ENCODE measurements at places on chromosomes 4 and X.

- DNase-seq, result no peak
These were observed at the start of gene CCNQ for GRCh38 chrX:153598541-153599191. CCNQ (minus strand) TSS chrX:153599139; CDS start chrX:153599073, 66 bp downstream.

DNA sequence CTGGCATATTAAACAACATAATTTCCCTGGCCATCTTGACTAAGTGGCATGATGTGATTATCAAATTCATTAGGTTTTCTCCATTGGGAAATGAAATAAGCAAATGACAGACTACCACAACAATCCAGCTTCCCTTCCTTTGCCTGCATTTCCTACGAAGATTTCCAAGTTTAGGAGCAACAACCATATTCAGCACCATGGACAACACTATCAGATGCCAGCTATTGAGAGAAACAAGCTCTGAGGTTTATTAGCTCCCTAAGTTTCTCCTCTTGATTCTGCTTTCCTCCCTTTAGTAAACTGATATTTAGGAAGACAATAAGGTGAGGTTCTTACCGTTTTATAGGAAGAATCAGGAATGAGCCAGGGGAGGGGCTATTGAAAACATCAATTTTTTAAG lies 36.2 kb downstream of the DCX start:
- DNase-seq, result no peak

- no peak for DNase-seq
These were observed 35.5 kb upstream of the IQSEC2 start for GRCh38 chrX:53316860-53317237.

DNA sequence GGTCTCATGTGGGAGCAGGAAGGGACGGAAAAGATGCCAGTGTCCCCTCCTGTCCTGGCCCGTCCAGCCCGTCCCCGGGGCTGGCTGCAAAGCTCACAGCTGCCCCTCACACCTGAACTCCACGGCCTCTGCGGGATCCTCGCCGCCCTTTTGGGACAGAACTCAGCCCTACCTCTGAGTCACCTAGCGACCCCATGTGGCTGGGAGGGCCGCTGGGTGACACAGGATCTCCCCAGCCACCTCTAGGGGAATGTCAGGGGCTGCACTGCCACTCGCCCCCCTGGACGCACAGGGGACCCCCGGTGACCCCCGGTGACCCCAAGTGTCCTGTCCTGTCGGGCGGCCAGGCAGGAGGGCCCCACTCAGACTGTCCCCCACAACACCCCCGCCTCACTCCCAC lies 748 bp downstream of the FAM9B start:
- no peak for DNase-seq

GRCh38 chr4:7501873-7502272 lies 67.1 kb upstream of the PSAPL1 start:
- DNase-seq, result no peak

DNA sequence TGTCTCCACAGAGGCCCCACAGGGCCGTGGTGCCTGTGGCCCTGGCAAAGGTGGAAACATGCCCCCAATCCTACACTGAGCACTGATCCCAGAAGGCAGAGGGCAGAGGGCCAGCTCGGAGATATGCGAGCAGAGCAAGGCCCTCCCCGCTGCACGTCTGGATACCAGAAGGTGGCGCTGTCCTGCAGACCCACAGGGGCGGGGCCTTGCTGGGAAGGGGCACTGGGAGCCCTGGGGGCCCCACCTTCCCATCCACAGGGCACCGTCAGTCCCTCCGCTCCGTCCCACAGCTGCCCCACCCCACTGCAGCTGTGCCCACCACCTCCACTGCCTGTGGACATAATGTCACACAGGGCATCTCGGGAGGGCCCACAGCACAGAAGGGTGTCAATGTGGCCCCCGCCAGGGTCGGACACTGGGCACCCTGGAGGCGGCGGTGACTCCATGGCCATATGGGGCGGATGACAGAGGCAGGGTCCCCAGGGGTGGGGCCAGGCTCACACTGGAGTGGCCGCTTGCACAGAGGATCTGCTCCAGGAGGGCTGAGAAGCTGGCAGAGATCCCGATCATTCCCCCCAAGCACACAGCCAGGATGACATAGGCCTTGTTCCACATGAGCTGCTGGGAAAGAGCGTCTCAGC lies 4.8 kb downstream of the SLC49A3 start:
- no peak for DNase-seq

DNA sequence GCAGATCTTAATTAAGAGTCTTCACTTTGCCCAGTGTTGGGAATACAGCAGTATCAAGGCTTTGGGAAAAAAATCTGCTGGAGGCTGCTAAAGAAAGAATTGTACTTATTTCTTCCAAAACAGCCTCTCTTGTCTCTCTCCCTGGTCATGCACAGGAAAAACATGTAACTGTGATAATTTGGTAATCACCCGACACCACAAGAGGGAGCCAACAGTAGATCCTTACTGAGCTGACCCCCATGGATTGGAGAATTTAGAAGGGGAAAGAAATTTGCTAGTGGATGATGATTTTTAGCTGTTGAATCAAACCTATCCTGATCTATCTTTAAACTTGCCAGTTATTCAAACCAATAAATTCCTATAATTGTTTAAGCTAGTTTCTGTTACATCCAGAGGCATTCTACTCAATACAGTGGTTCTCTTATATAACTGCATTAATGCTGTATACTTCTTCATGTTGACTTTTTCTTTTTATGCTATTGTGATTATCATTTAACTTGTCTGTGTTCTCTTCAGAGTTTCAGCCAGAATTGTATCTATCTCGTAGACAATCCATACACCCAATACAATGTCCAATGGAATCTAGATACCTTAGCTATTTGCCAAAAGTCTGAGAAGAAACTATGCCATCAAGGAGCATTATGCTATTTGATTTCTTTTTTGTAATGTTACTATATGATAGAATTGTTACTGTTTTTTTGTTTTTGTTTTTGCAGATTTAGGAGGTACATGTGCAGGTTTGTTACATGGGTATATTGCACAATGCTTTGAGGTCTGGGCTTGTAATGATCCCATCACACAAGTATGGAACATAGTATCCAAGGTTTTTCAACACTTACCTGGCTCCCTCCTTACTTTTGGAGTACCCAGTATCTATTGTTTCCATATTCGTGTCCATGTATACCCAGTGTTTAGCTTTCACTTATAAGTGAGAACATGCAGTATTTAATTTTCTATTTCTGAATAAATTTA lies 31.3 kb upstream of the ARHGEF38 start:
- DNase-seq, result no peak
